ENCODE measurements at places on chromosomes 5 and 9.

GRCh38 chr5:111147502-111147901 lies 55.4 kb downstream of the WDR36 start:
- no peaks in the 10 kb centered on the region for H3K27me3 ChIP-seq
- no peak overlapping the region for H3K27ac ChIP-seq
- H3K4me3 ChIP-seq, result no peak overlapping the region
- DNase-seq, result no peak

DNA sequence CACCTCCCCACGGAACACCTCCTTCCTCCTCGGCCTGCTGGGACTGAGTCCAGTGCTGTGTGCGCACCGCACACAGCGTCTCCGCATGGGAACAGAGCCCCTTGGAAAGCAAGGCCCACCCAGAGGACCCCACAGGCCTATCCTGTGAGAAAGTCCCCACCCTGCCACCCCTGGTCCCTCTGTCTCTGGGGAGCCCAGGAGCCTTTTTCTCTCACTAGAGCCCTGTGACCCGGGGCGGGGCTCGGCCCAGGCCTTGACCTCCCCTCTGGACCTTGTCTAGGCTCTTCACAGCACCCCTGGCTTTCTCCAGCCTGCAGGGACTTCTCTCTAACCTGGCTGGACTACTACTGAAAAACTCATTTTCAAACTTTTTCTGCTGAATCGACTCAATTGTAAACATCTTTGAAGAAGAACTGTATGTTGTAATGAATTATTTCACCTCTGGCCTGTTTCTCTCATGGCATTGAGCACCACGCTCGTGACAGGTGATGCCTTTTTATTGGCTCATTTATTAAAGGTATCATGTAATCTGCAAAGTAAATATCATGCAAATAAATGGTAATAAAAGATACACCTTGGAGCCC lies 89.2 kb downstream of the IRX1 start:
- no peaks in the 10 kb centered on the region for H3K36me3 ChIP-seq
- no peaks in the 10 kb centered on the region for H3K27me3 ChIP-seq
- peaks cover 12% of the 10 kb centered on the region for H3K4me1 ChIP-seq

DNA sequence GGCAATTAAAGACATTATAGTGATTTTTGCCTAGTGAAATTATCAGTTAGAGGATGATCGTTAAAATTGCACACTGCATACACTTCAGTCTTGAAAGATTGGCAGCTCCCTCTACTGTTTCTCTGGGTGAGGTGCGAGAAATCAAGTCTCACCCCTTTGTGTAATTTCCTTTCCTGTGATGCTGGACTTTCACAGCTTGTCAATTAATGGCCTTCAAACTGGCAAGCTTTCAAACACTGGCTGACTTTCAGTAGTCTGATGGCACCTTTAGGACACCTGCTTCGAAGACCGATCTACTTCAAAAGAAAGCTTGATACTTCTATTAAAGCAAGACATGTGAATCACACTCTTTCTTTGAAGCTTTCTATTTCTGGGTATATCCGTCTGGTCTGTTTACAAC lies 706.7 kb upstream of the PTPRD start:
- H3K27me3 ChIP-seq, result no peaks in the 10 kb centered on the region
- no peak overlapping the region for H3K27ac ChIP-seq
- H3K4me3 ChIP-seq, result no peak overlapping the region
- DNase-seq, result peak; percentile 54
- no peaks in the 10 kb centered on the region for H3K36me3 ChIP-seq

DNA sequence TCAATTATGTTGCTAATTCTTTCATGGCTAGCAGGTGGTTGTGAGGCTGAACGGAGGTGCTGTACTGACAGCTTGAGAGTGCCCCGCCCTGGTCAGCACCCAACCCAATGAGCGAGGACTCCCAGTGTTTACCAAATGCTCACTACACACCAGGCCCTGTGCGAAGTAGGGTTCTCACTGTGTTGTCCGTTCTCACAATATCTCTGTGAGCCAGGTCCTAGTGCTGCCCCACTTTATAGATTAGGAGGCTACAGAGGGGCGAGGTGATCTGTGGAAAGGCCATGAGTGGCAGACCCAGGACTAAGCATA lies 28.2 kb downstream of the COL15A1 start:
- H3K27me3 ChIP-seq, result peaks cover 17% of the 10 kb centered on the region
- DNase-seq, result no peak
- H3K4me1 ChIP-seq, result no peaks in the 10 kb centered on the region
- no peak overlapping the region for H3K4me3 ChIP-seq
- H3K27ac ChIP-seq, result no peak overlapping the region
- no peaks in the 10 kb centered on the region for H3K36me3 ChIP-seq

GRCh38 chr5:55900776-55901175 lies 49.6 kb downstream of the IL31RA start:
- no peaks in the 10 kb centered on the region for H3K27me3 ChIP-seq
- H3K36me3 ChIP-seq, result no peaks in the 10 kb centered on the region
- no peak overlapping the region for H3K4me3 ChIP-seq
- DNase-seq, result no peak

DNA sequence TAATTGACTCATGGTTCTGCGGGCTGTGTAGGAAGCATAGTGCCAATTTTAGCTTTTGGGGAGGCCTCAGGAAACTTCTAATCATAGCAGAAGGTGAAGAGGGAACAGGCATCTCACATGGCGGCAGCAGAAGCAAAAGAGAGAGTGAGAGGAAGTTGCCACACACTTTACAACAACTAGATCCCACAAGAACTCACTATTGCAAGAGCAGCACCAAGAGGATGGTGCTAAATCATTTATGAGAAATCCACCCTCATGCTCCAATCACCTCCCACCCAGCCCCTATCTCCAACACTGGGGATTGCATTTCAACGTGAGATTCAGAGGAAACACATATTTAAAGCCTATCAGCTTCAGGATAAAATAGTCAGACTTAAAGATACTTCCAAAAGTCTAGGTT lies 36.1 kb upstream of the LPAR1 start:
- peak; percentile 42 for DNase-seq
- H3K27me3 ChIP-seq, result no peaks in the 10 kb centered on the region
- H3K4me1 ChIP-seq, result no peaks in the 10 kb centered on the region
- H3K27ac ChIP-seq, result no peak overlapping the region
- no peaks in the 10 kb centered on the region for H3K36me3 ChIP-seq

DNA sequence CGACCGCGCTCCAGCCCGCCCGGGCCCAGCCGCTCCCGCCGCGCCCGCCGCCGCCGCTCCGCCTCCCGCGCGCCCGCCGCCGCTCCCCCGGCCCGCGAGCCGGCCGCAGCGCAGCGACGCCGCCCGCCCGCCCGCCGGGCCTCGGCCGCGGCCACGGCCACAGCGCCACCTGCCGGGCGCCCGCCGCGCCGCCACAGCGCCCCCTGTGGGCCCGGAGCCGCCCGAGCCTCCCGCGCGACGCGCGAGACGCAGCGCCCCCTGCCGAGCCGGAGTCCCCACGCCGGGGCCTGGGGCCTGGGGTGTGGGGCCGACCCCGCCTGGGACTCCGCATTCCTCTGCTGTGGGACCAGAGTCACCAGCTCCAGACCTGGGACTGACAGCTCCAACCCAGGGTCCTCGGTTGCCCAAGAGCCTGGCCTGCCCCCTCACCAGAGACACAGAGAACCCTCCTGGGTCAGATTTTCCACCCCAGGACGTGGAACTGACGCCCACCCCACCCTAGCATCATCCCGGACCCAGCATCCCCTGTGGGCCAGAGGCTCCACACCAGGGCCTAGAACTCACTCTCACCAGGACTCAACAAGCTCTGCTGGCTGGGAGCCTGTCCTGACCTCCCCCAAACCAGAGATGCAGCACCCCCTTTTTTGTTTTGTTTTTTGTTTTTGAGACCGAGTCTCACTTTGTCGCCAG lies at the start of gene RAPGEF1:
Gene RAPGEF1, minus strand, starts transcription at position 118 of the 690 bp plus-strand sequence. CDS start 246 bp downstream, outside the sequence.
- H3K36me3 ChIP-seq, result no peaks in the 10 kb centered on the region
- H3K27ac ChIP-seq, result peak within 1 kb of the TSS; percentile 43
- H3K4me1 ChIP-seq, result peaks cover 6% of the 10 kb centered on the region
- H3K4me3 ChIP-seq, result peak within 1 kb of the TSS; percentile 46

DNA sequence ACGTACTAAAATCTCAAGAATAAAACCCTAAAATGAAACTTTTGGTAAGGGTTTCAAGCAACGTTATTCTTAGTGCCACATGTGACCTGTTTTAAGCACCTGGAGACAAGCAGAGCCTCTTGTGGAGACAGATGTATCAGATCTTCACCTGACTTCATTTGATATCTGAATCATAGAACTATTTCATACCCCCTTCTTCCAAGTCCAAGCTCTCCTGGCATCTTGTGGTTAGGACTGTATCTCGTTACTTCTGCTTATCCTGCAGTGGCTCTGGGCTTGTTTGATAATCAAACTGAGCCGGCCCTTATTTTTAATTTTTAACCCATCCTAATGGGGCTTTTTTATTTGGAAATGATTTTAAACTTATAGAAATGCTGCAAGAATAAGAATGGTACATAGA lies 11.1 kb upstream of the FSD1L start:
- no peaks in the 10 kb centered on the region for H3K27me3 ChIP-seq
- H3K27ac ChIP-seq, result no peak overlapping the region
- no peaks in the 10 kb centered on the region for H3K36me3 ChIP-seq
- DNase-seq, result no peak

DNA sequence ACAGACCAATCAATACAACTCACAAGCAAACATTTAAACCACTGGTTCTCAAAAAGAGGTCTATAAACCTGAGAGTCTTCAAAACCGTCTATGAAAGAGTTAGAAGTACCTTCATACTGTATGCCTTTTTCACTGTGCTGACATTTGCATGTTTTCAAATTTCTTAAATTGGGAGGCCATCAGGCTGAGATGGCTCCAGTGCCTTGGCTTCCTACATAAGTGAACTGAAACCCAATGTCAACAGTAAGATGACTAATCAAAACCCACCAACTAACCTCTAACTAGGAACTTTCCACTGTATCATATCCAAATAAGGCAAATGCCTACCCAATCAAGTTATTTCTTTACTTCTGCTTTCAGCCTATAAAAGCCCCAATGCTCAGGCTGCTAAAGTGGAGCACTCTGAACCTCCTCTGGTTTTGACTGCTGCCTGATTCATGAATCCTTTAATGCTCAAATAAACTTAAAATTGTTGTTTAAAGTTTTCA lies 35.1 kb downstream of the FAM13B start:
- H3K27ac ChIP-seq, result no peak overlapping the region
- H3K27me3 ChIP-seq, result no peaks in the 10 kb centered on the region
- no peak for DNase-seq
- no peaks in the 10 kb centered on the region for H3K4me1 ChIP-seq
- H3K4me3 ChIP-seq, result no peak overlapping the region
- peaks cover 18% of the 10 kb centered on the region for H3K36me3 ChIP-seq

DNA sequence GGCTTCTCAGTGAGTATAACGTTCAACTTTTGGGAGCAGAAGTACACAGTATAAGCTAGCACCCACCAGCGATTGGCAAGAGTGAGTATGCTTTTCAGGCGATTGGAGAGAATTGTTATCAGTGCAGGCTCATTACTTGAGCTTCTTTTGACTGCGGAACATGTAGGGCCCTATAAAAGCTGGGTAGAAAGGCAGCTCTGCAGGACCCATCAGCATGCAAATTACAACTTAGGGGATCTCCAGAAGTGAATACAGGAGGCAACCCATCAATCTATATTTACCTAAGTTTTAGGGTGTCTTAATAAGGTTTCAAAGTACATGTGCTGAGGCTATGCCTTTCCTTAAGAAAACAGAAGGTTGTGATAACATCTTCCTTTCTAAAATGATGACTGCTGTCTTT lies 225.0 kb downstream of the MLLT3 start:
- no peak for DNase-seq
- H3K27me3 ChIP-seq, result no peaks in the 10 kb centered on the region
- H3K36me3 ChIP-seq, result no peaks in the 10 kb centered on the region

GRCh38 chr5:178131446-178131996 lies 707 bp downstream of the RMND5B start:
- H3K36me3 ChIP-seq, result peaks cover 5% of the 10 kb centered on the region
- H3K4me1 ChIP-seq, result no peaks in the 10 kb centered on the region
- peak overlapping the region; percentile 100 for H3K4me3 ChIP-seq
- H3K27me3 ChIP-seq, result no peaks in the 10 kb centered on the region
- peak overlapping the region; percentile 86 for H3K27ac ChIP-seq
- no peak for DNase-seq

DNA sequence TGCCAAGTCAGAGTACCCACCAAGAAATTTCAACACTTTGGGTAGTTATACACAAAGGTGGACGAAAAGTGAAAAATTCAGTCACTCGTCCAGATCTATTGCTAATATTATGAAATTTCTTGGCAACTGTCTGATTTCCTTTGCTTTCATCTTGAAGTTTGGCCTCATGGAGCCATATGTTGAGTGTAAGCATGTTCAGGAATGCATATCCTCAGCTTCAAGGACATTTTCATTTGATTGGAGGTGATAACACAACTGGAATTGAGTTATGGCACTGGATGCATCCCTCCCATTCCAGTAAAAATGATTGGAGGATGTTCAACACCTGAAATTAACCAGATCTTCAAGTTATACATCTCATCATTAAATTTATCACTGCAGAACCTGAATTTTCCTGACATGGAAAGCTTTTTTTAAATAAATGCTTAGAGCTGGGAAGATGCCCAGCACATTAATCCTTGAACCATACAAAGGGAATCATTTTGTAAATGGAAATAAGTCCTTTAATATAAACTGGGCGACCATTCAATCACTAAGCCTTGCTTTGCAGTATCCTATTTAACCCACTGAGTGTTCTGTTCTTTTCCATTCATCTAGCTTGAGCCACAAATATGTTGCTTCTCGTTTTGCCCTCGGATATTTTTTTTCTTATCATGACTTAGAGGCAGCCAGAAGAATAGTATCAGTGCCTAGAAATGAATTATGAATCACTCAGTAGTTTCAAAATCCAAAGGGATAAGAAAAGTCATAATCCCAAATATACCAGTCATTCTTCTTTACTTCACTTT lies 273.7 kb upstream of the PIK3R1 start:
- no peak overlapping the region for H3K4me3 ChIP-seq
- peak; percentile 76 for DNase-seq
- H3K27me3 ChIP-seq, result no peaks in the 10 kb centered on the region
- H3K27ac ChIP-seq, result no peak overlapping the region
- peaks cover 5% of the 10 kb centered on the region for H3K4me1 ChIP-seq

GRCh38 chr5:171714261-171714660 lies 71.4 kb upstream of the SMIM23 start:
- no peak for DNase-seq
- no peak overlapping the region for H3K4me3 ChIP-seq
- H3K36me3 ChIP-seq, result no peaks in the 10 kb centered on the region

DNA sequence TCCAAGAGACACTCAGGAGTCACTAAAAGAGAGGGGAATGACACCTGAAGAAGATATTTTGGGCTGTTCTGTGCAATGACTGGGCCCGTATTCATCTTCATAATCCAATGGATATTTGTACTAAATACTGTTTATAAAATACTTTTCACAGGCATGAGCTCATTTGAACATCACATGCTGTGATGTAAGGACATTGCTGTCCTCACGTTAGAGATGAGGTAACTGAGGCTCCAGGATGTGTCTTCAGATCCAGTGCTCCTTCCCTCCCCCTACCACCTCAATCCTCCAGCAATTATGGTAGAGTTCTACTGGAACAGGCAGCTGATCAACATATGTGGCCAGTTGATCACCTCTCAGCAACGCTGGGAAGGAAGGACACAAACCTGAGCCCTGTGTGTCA lies 139.4 kb upstream of the OSMR start:
- H3K27ac ChIP-seq, result no peak overlapping the region
- peaks cover 10% of the 10 kb centered on the region for H3K4me1 ChIP-seq
- no peak for DNase-seq
- H3K36me3 ChIP-seq, result no peaks in the 10 kb centered on the region
